ENCODE measurements at places on chromosomes 16 and 17.
A peak's percentile ranks its signal among the peaks of the same experiment; 100 is the strongest.

- no peak for DNase-seq
Observed at GRCh38 chr16:20271893-20272292, 55.4 kb downstream of the GP2 start.

- DNase-seq = no peak
Observed at GRCh38 chr17:2856727-2857126, 60.5 kb downstream of the RAP1GAP2 start.

- no peak for DNase-seq
Observed at GRCh38 chr16:29653471-29653870, 9.6 kb upstream of the SPN start.

- DNase-seq = no peak
Observed at GRCh38 chr16:85417156-85417860, 195.8 kb upstream of the GSE1 start.

DNA sequence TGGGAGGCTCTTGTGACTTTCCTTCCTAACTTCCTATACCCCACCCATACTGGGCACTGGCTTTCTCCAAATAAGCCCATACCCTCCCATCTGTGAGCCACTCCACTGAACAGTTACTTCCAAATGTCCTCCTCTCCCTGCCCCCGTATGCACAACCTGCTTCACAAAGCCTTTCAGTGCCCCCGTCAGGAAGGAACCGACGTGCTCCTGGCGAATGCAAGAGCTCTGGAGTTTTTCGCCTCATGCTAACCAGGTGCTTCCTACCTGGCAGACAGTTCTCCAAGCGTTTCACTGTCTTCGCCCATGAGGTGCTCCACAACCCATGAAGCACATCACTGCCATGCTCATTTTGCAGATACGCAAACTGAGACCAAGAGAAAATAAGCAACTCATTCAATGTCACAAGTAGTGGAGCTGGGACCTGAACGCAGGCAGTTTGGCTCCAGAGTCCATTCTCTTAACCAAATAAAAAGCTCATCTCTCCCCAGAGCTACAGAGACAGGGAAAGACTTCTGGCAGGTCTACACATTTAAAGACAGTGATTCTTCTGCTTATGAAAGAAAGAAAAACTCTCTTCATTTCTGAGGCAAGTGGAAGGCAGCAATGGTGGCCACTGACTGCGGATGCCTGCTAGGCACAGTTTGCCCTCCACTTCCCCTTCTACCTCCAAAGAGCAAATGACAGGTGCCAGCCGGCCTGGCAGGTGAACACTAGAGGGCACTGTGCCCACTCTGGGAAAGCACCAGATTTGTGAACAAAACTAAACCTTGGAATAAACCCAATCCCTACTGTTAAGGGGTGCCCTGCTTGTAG lies 23.8 kb downstream of the SPHK1 start:
- no peak for DNase-seq

DNA sequence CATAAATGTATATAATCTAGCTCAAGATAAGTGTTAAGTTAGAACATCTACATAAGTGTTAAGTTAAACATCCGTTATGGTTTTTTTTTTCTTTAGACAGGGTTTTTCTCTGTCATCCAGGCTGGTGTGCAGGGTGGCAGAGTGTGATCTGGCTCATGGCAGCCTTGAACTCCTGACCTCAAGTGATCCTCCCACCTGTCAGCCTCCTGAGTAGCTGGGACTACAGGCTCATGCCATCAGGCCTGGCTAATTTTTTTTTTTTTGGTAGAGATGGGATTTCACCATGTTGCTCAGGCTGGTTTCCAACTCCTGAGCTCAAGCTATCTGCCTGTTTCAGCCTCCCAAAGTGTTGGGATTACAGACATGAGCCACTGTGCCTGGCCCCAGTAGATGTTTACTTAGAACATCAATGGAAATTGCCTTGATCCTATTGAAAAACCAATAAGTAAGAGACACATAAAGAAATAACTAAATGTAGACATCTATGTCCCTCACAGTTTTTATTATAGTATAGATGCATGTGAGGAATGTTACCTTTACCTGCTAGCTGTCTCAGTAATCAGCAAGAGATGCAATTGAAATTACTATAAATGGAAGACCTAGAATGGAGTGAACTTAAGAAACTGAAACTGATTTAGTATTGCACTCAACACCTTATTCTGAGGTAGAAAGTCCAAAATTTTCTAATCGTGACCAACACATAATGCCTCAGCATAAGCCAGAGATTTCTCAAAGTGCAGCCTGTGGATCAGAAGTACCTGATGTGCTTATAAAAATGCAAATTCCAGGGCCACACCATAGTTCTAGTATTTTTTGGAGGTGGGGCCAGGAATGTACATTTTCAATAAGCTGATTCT lies 5.5 kb upstream of the FAM20A start:
- DNase-seq = no peak

GRCh38 chr17:4505187-4505586 lies 6.5 kb downstream of the SPNS2 start:
- no peak for DNase-seq

GRCh38 chr17:72580321-72581127 lies 459.7 kb downstream of the SOX9 start:
- no peak for DNase-seq

- peak; percentile 85 for DNase-seq
Observed at GRCh38 chr17:78995761-78996451, 13.7 kb downstream of the CANT1 start.

DNA sequence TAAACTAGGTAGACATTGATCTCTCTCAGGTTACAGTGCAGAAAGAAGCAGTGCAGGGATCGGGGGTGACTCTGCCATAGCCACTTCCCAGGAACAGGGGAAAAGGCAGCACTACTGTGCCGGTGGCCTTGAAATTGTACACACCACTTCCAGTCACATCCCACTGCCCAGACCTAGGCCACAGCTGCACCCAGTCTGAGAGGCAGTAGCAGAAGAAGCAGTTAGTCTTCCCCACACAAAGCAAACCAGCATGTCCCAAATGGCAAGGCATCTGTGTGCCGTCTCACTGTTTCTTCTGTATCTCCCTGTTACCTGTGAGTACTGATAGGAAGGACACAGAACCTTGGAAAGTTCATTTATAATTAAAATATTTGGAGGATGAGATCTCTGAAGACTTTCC lies 47.0 kb downstream of the TMC6 start:
- no peak for DNase-seq

DNA sequence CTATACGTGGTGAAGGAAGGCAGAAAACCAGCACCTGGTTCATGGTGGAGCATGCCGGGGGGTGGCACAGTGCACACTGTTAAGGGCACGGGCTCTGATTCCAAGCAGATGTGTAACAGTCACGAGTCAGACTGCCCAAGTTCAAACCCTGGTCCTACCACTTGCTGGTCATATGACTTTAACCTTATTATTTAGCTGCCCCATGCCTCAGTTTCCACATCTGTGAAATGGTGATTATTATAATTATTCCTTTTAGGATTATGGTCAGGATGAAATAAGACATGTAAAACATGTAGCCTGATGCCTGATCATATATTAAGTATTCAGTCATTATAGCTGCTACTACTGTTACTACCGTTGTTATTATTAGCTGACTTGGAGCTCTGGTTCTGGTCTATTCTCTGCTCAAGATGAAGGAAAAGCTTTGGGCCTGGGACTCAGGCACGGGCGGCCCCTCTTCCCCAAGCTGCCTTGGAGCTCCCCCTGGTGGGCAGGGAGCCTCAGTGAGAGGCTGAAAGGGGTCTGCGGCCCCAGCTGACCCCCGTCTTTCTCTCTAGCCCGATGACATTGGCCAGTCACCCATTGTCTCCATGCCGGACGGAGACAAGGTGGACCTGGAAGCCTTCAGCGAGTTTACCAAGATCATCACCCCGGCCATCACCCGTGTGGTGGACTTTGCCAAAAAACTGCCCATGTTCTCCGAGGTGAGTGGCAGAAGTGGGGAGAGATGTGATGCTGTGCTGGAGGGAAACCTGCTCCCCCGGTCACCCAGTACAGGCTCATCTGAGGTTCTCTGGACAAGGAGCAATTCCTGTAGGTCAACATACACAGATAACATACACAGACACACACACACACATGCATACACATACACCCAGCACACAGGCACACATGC lies 14.0 kb downstream of the NR1D1 start:
- no peak for DNase-seq

DNA sequence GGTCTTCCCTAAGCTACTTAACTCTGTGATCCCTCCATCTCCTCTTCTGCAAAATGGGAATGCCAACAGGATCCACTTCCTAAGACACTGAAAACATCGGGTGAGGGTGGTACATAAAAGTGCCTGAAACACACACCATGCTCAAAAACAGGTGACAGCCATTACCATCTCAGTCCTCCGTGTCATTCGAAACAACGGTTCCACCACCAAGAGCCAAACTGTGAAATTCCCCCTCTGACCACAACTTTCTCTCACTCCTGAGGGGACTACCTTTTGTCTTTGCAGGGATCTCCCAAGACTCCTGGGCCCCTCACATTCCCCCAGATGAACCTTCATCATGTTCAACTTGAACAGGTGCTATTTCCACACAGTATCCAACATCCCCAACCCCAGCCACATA lies 37.0 kb downstream of the NUBP1 start:
- DNase-seq = no peak

GRCh38 chr17:17545031-17545820 lies 46.3 kb downstream of the PEMT start:
- no peak for DNase-seq

GRCh38 chr16:81142864-81143263 lies 46.7 kb upstream of the GCSH start:
- DNase-seq = no peak

DNA sequence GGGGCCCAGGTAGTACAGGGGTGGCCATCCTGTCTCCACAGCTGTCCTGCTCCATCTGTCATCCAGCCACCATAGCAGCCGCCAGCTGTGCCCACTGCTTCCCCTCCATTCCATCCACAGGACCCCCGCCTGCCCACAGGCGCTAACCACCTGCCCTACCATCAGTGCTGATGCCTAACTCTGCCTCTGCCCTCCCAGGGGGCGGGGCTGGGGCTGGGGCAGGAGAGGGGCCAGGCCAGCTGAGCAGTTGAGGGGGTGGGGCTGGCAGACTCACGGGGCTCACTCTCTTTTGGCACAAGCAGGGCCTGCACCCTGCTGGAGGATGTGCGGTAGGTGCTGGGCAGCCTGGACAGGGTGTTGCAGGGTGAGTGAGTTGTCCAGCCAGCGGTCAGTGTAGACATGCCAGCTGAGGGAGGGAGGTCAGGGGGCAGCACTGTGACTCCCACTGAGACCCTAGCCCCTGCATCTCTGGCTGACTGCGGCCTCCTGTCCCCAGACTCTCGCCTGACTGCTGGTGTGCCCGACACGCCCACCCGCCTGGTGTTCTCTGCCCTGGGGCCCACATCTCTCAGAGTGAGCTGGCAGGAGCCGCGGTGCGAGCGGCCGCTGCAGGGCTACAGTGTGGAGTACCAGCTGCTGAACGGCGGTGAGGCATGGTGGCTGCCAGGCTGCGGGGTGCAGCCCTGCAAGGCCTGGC lies 9.6 kb downstream of the GALK1 start:
- DNase-seq = no peak

DNA sequence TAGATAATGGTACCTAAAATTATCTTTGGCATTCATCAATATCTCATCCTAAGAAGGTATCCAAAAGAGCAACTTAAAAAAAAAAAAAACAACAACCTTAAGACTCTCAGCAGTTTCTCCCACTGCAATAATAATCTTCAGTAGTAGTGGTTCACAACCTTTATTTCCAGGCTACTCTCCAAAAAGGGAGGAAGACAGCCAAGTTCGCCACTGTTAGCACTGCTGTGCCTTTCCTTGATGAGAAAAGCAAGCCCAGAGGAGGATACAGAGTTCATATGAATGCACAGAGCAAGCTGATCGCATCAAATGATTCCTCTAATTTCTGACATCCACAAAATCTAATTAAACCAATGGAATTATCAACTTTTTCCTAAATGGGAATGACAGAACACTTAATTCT lies 199.4 kb downstream of the AATF start:
- DNase-seq = no peak

GRCh38 chr17:57948555-57949420 lies 6.4 kb downstream of the CUEDC1 start:
- DNase-seq = no peak

GRCh38 chr17:77593081-77593480 lies 365.4 kb upstream of the TNRC6C start:
- DNase-seq = peak; percentile 47
